ENCODE measurements at places on chromosomes 11 and 22.
A peak's percentile ranks its signal among the peaks of the same experiment; 100 is the strongest.

- DNase-seq: no peak
These were observed 55.5 kb upstream of the SLC5A12 start for GRCh38 chr11:26777372-26777808.

DNA sequence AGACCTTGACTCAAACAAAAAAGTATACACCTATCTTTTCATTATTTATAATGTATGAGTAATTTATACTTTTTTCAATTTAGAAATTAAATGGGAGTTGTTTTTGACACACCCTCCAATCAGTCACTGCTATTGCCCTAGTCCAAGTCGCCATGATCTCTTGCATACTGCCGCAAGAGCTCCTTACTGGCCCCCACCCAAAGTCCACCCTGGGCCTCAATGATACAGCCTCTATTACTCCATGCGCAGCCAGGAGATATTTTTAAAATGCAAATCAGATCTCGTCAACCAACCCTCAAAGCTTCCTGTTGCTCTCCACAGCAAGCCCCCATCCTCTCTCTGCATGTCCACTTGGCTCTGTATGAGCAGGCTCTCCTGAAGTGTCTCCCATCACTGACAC lies 12.8 kb upstream of the LMO1 start:
- no peak for DNase-seq

DNA sequence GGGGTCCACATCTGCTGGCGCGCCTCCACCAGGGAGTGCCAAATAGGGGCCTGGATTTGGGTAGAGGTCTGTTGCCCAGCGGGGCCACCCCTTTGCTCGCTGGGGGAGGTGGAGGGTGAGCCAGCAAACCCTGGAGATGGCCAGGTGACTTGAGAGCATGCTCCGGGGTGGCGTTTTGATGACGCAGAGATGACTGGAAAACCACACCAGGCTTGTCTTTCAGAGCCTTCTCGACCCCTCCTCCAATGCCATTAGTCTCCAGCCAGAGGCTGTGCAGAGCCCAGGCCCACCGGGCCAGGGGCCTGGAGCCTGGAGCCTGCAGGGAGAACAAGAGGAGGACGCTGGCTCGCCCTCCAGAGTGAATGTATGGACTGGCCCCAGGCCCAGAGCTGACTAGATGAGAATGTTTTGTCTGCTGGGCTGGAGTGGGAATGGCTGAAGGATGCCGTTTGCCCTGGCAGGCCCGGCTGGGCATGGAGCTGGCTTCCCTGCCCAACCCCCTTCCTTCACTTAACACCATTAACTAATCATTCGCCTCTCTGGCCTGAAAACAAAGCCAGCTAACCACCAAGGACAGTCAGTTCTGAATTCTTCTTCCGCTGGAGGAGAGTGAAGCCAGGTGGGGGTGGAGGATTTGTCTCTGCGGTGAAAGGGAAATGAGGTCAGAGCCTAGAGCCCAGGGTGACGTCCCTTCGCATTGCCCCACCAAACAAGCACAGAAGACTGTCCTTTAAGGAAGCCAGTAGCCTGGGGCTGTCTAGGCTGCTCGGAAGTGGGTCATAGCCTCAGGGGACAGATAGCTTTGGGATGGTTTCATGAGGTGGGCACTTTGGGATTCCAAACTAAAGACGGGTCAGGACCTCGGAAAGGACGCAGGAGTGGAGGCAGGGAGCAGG lies 1.6 kb upstream of the MCAM start:
- DNase-seq: peak; percentile 82

DNA sequence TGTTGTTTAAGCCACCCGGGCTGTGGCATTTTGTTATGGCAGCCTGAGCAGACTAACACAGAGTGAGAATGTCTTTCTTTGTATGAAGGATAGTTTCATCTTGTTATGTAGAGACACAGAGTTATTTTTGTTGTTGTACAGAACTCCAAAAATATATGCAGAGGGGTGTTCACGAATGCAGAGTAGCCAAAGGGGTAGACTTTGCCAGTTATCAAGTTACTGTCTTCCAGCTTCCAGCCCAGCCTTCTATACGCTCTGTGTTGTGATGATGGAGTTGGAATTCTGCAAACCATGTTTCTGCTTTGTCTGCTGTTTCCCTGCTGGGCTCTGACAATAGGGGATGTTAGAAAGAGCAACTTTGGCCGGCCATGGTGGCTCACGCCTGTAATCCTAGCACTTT lies 44.1 kb downstream of the RPS6KA4 start:
- no peak for DNase-seq

DNA sequence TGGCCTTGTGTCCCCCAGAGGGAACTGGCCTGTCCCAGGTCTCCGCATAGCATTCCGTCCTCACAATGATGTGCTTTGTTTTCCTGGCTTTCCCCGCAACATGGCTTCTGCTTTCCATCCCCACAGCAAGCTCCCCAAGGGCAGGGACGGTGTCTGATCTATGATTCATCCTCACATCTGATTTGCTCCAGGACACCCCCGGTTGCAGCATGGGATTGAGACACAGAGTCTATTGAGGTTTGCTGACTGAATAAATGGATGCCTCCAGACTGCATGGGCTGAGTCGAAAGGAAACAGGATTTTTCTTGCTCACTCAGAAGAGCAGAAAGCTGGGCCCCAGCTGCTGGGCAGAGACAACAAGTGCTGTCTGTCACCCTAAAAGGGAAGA lies 40.2 kb downstream of the LMO1 start:
- DNase-seq: peak; percentile 13

- no peak for DNase-seq
These were observed 13.1 kb upstream of the NOX4 start for GRCh38 chr11:89504270-89504669.
